Naive thymus-derived CD4-positive, alpha-beta T cell (primary cell): ENCODE measurements at places on chromosomes 5 and 9.

DNA sequence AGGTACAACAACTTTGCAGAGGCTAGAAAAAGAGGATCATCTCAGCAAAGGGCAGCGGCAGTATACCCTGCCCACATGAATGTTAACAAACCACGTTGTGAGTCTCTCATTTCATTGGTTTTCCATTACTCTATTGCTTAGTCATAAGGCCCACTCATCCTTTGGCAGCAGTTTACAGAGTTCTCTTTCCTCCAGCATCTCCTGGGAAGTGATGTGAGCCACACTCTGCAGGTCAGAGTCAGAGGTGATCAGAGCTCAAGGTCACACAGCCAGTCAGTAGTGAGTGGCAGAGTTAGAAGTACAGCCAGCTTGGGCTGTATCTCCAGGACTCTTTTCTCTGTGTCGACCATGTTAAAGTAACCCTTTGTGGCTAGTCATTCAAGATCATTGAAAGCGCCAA lies 599.6 kb upstream of the GRAMD2B start:
- no peak for DNase-seq

- no peak for DNase-seq
Measured at GRCh38 chr9:13770956-13771355, 491.5 kb upstream of the MPDZ start.

DNA sequence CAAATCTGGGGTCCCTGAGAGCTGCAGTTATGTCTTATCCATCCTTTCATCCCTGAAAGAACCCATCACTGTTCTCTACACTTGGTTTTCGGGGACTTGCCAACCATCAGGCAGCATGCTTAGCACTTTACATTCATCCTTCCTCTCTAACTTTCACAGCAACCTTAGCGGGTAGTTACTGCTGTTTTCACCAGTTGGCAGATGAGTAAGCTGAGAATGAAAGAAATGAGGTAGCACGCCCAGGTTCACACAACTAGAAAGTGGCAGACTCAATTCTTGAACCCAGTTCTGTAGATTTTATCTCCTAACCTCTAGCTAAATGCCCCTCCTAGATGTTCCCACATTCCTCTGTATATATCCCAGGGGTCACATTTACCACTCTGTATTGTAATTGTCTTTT lies 342.0 kb upstream of the WWC1 start:
- DNase-seq = no peak

DNA sequence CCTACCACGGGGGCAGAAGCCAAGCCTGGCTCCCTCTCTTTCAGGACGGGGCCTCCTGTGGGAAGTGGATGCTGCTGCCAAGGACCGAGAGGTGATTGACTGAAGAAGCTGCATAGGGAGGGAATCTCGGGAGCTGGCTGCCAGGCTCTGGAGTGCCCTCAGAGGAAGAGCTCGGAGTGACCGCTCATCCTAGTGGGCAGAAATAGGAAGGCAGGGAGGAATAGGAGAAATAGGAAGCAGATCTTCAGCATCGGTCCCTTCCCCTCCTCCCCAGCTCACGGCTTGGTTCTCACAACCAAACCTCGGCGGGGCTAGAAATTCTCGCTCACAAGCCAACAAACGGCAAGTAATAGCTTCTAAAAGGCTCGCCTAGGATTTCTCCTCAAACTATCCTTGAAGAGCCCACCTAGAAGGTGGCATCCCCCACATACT lies 159.9 kb upstream of the RAI14 start:
- no peak for DNase-seq

DNA sequence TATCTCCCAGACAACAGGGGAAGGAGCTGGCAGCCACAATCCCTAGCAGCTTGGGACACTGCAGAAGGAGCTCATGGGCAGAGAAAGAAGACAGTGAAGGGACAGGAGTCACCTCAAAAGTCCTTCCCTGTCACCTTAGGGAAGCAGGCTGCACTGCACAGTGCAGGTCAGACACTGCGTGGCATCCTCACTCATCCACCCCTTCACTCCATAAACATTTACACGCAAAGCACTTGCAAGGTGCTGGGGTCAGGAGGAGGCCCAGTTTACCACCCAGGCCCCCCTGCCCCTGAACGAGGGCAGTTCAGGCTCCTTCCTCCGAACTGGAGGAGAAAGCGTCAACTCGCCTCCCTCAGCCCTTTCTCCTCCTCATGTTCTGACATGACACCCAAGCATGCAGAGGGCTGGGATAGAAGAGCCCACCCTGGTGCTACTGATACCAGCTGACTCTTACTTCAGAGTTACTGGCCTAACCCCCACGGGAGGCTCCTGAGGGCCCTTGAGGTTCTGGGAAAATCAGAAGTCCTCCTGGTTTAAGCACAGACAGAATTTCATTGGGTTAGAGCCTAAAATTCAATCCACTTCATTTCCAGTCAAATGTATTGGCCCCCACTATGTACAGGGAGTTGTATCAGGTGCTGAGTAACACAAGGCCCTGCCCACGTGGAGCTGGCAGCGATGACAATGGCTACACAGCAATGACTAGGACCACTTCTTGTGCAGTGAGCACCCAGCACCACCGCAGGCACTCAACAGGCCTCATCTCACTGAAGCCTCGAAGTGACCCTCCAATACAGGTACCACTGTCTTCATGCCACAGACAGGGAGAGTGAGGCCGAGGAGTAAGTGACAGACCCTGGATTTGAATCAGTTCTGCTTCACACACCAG lies 70.4 kb downstream of the RAPGEF1 start:
- DNase-seq = no peak

- DNase-seq = no peak
Measured at GRCh38 chr9:76215066-76215465, 179.2 kb downstream of the RFK start.

DNA sequence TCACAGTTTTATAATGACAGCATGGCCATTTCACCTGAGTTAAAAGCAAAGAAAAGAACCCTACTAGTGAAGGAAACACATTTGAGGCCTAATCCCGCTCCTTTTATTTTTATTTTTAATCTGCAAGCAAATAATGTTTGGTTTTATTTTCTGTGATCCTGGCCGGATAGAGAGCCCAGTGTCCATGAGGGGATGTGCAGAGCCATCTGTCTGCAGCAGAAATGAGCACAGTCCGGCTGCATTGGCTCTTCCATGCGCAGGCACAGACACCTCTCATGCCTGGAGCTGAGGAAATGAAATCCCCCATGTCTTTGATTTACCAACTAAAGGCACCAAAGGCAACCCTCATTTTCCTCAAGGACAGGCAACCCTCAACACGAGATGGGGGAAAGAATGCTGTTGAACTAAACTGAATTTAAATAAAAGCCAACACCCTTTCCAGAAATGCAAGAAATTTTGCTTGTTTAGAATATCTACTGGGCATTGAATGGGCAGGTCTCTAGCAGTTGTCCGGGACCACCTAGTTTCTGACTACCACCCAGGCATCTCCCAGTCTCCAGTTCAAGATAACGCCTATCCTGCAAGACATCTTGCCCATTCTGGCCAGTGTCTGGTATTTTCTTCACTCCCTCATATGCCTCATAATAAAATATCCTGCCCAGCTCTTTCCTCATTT lies 47.9 kb upstream of the SEMA6A start:
- no peak for DNase-seq

- DNase-seq = no peak
Measured at GRCh38 chr5:96175090-96175489, 213.4 kb upstream of the ELL2 start.

DNA sequence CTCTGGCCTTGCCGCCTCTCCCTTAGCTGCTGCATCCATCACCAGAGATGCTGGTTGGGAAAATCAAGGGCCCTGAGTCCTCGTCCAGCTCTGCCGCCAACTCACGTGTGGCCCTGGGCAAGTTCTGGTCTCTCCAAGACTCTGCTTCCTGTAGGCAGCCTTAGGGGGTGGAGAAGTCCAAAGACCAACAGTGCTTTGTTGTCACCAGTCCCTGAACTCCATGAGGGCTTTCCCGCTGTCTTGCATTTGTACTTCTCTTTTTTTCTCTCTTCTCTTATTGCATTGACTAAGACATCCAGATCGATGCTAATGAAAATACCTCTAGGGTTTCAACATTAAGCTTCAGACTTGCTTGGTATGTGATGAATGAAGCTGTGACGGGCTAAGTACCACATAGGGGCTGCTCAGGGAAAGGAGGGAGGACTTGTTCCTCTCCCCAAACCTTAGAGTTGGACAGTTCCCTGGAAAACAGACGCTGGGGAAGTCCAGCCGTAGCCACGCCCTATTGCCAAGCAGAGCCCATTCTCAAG lies 63.7 kb upstream of the STXBP1 start:
- no peak for DNase-seq

GRCh38 chr5:14801792-14802191 lies 69.8 kb downstream of the ANKH start:
- no peak for DNase-seq

GRCh38 chr5:112776301-112776856 lies 38.7 kb downstream of the APC start:
- DNase-seq = no peak

DNA sequence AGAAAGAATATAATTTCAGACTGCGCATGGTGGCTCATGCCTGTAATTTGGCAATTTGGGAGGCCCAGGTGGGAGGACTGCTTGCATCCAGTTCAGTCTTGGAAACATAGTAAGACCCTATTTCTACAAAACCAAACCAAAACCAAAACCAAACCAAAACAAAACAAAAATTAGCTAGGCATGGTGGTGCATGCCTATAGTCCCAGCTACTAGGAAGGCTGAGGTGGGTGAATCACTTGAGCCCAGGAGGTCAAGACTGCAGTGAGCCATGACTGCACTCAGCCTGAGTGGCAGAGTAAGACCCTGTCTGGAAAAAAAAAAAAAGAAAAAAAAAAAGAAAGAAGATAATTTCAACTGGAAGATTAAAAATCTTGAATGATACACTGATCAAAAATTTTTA lies 137.0 kb upstream of the ACOT12 start:
- no peak for DNase-seq

- no peak for DNase-seq
Measured at GRCh38 chr9:511861-512260, 297.2 kb downstream of the DOCK8 start.

GRCh38 chr5:124839371-124839998 lies 93.0 kb upstream of the ZNF608 start:
- DNase-seq = no peak

- DNase-seq = peak; percentile 49
Measured at GRCh38 chr5:141992349-141992963, 20.4 kb downstream of the GNPDA1 start.

- DNase-seq = no peak
Measured at GRCh38 chr5:150789450-150789849, 10.9 kb downstream of the SMIM3 start.

- no peak for DNase-seq
Measured at GRCh38 chr5:93430673-93431199, 150.3 kb downstream of the NR2F1-AS1 start.

- DNase-seq = no peak
Measured at GRCh38 chr9:124399968-124400940, 15.0 kb downstream of the PSMB7 start.

- DNase-seq = no peak
Measured at GRCh38 chr5:4627929-4628328, 512.2 kb upstream of the ADAMTS16 start.

GRCh38 chr5:72383280-72383679 lies 63.1 kb downstream of the PTCD2 start:
- no peak for DNase-seq

GRCh38 chr9:130900701-130901497 lies 4.3 kb upstream of the QRFP start:
- DNase-seq = no peak

GRCh38 chr9:134449180-134449916 lies 123.1 kb downstream of the RXRA start:
- peak; percentile 82 for DNase-seq

DNA sequence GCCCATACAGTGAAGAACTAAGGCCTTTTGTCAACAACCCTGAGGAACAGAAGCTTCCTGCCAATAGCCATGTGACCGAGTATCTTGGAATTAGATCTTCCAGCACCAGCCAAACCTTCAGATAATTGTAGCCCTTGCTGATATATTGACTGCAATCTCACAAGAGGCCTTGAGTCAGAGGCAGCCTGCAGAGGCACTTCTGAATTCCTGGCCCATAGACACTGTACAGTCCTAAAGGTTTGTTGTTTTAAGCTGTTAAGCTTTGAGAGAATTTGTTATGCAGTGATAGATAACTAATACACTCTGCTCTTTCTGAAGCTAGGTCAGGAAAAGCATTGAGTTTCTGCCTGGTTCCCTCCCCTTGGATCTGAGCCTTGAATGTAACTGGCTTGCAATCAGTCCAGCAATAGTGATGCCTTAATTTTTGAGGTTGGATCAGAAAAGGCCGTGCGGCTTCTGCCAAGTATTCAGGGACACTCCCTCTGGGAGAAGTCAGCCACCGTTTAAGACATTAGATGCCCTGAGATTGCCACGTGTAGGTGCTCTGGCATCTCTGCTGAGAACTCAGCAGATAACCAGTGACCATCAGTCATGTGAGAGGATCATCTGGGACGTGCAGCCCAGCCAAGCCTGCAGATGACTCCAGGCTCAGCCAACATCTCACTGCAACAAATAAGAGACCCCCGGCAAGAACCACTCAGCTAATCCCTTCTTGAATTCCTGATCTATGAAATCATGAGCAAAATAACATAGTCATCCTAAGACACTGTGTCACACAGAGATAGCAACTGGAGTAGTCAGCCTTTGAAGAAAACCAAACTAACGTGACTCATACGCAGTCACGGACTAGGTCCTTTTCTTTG lies 126.8 kb upstream of the STC2 start:
- no peak for DNase-seq

- DNase-seq = no peak
Measured at GRCh38 chr5:140399979-140400729, 1.5 kb upstream of the ANKHD1 start.

DNA sequence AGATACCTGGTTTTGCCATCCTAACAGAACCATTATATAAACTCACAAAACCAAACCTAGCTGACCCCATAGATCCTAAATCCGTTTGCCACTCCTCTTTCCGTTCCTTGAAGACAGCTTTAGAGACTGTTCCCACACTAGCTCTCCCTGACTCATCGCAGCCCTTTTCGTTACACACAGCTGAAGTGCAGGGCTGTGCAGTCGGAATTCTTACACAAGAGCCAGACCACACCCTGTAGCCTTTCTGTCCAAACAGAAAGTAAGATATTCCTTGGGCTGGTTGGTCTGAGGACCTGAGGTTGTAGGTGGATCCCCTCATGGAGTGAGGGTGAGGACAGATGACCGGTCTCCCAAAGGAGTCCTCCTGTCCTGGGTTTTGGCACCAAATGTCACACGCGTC lies 56.7 kb upstream of the NAA35 start:
- DNase-seq = no peak

- no peak for DNase-seq
Measured at GRCh38 chr5:124512952-124513632, 233.3 kb downstream of the ZNF608 start.

DNA sequence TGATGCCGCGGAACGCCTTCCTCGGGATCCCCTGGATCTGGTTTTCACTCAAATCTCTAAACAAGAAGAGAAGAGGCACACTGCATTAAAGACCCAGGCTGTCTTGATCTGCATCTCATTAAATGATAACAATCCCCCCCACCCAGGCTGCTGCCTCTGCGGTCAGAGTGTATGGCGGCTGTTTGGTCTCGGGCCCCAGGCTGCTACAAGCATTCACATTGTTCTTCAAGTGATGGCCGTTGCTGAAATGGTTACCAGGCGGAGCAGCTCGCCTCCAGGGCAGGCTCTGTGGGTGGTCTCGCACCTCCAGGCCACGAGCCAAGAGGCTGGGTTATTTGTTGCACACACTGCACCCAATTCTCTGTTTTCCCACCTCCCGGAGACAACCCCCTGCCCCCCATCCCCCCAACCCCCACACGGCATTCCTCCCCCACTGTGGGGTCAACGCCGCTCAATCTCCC lies 304.1 kb upstream of the PANK3 start:
- DNase-seq = no peak
